ENCODE measurements at places on chromosomes 12 and 14. TPM values are rescaled to one million over a fixed set of nuclear protein-coding genes. Genes with fewer than 3 reads are reported as not detected.

EFS gene
- 32.4 TPM for total RNA-seq

PMCH gene
- not detected for total RNA-seq

DNA sequence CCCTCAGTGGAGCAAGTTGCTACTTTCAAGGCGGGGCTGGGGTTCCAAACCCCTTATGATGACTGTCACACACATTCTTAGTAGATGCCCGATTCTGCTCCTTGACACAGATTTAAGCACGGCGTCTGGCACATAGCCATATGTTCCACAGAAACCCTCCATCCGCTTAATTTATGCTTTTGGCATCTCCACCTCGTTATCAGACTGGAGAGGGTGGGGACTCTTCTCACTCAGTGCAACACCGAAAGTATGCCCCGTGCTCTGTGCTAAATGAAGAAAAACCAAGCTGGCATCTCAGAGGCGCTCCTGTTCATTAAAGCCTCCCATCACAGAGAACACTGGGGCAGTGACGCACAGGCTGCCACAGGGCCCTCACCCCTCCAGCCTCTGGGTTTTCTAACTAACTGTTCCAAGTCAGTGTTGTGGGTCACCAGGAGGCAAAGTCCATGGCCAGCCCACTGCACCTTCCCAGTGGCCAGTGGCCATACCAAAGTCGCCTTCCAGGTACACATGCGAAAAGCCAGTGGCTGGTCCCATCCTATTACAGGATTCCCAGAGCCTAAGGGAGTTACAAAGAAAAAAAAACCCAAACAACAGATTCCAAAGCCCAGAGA, 27.3 kb downstream of the CCDC88C start:
- DNase-seq, result no peak

GRCh38 chr12:113019025-113019424, 37.5 kb upstream of the DTX1 start:
- DNase-seq, result no peak

DNA sequence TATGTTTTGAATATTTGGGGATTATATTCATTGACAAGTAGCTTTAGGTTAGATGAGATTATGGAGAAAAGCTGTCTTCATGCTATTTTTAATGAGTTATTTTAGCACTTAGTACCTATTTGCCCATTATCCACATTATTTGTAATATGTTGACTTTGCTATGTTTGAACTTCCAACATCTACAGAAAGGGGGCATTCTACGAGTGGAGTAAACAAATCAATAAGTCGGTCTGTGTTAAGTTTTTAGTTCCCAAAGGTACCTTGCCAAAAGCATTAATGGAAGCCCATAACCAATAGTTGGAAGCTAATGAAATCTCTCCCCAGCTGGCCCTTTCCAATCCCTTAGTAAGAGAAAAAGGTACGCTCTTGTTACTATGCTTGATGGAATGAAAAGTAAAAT, 250.0 kb upstream of the E2F7 start:
- no peak for DNase-seq

- DNase-seq, result no peak
These were observed 759.2 kb upstream of the LRFN5 start for GRCh38 chr14:40847480-40847879.

- no peak for DNase-seq
These were observed 23.5 kb downstream of the DCAF5 start for GRCh38 chr14:69129264-69129880.
